ENCODE measurements at places on chromosomes 3 and 15. TPM values are rescaled to one million over a fixed set of nuclear protein-coding genes. Genes with fewer than 3 reads are reported as not detected.

DNA sequence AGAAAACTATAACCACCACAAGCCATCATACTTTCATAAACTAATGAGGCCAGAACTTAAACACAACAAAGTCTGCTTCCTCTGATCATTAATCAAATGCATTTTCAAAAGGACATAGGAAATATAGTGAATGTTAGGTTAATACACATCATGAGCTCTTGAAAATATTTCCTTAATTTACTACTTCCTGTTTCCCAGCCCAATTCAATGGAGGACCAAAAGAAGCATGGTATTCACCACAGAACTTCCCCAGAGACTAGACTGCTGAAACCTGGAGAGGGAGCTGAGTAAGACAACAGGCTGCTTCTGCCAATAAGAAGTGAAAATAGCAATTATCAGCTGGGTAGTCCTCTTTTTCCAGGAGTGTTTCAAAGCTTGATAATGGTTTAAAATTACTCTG, 250.3 kb downstream of the ULK4 start:
- no peaks in the 10 kb centered on the region for H3K27me3 ChIP-seq
- DNase-seq = peak; percentile 21
- no peaks in the 10 kb centered on the region for H3K36me3 ChIP-seq
- H3K27ac ChIP-seq = no peak overlapping the region
- H3K4me3 ChIP-seq = no peak overlapping the region

- H3K27me3 ChIP-seq = no peaks in the 10 kb centered on the region
- DNase-seq = no peak
- no peaks in the 10 kb centered on the region for H3K36me3 ChIP-seq
- no peak overlapping the region for H3K4me3 ChIP-seq
- no peaks in the 10 kb centered on the region for H3K4me1 ChIP-seq
- no peak overlapping the region for H3K27ac ChIP-seq
These were observed 34.1 kb downstream of the CCDC191 start for GRCh38 chr3:114022145-114022802.

- no peaks in the 10 kb centered on the region for H3K27me3 ChIP-seq
- no peaks in the 10 kb centered on the region for H3K4me1 ChIP-seq
- no peak for DNase-seq
These were observed 54.2 kb downstream of the ANKRD28 start for GRCh38 chr3:15743587-15744009.

GRCh38 chr3:12758025-12758781, 856 bp downstream of the TMEM40 start:
- DNase-seq = peak; percentile 57
- H3K27me3 ChIP-seq = no peaks in the 10 kb centered on the region
- no peaks in the 10 kb centered on the region for H3K36me3 ChIP-seq
- H3K27ac ChIP-seq = peak overlapping the region; percentile 55
- peaks cover 10% of the 10 kb centered on the region for H3K4me1 ChIP-seq

- no peak overlapping the region for H3K4me3 ChIP-seq
- no peak overlapping the region for H3K27ac ChIP-seq
- H3K4me1 ChIP-seq = no peaks in the 10 kb centered on the region
- no peaks in the 10 kb centered on the region for H3K27me3 ChIP-seq
- no peak for DNase-seq
- no peaks in the 10 kb centered on the region for H3K36me3 ChIP-seq
These were observed 388.7 kb downstream of the FOXP1 start for GRCh38 chr3:71194785-71195184.

GRCh38 chr15:35630532-35630931, 84.6 kb upstream of the DPH6 start:
- no peaks in the 10 kb centered on the region for H3K36me3 ChIP-seq
- no peak overlapping the region for H3K4me3 ChIP-seq
- DNase-seq = peak; percentile 23

The SOX2 gene
- not detected for total RNA-seq

The SECISBP2L gene
- 42.1 TPM for total RNA-seq

The CADPS gene
- total RNA-seq = 33.1 TPM

The CCDC39 gene
- under 0.01 TPM for total RNA-seq
